MCF 10A (cell line): ENCODE measurements at places on chromosomes 2 and 18.
A peak's percentile ranks its signal among the peaks of the same experiment; 100 is the strongest.

- DNase-seq, result no peak
These were observed 72.5 kb downstream of the GCA start for GRCh38 chr2:162416446-162416845.

- no peak for DNase-seq
These were observed 104.4 kb upstream of the IL1R2 start for GRCh38 chr2:101887328-101887727.

- no peak for DNase-seq
These were observed 71.9 kb upstream of the GALNT5 start for GRCh38 chr2:157185476-157186227.

- peak; percentile 2 for DNase-seq
These were observed 268.5 kb upstream of the ZSWIM2 start for GRCh38 chr2:187117483-187117882.

- no peak for DNase-seq
These were observed 113.3 kb downstream of the NOL10 start for GRCh38 chr2:10576456-10576855.

DNA sequence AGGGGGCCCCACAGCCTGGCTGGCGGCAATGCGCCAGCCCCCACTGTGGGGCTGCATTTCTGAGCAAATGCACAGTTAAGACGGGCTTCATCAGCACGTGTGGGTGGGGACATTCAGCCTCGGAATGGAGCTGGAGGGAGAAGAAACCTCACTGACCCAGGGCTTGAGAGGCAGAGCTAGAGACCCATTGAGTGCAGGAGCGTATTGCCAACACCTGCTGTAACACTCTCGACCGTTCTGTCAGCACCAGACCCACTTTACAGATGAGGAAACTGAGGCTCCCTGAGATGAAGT lies 200.9 kb upstream of the RAB6C start:
- no peak for DNase-seq

- no peak for DNase-seq
These were observed 2.5 kb downstream of the CHN1 start for GRCh38 chr2:175002547-175003274.

GRCh38 chr2:106531676-106532214 lies 44.6 kb downstream of the CD8B2 start:
- no peak for DNase-seq

GRCh38 chr2:237260039-237260620 lies 153.8 kb downstream of the COL6A3 start:
- no peak for DNase-seq

DNA sequence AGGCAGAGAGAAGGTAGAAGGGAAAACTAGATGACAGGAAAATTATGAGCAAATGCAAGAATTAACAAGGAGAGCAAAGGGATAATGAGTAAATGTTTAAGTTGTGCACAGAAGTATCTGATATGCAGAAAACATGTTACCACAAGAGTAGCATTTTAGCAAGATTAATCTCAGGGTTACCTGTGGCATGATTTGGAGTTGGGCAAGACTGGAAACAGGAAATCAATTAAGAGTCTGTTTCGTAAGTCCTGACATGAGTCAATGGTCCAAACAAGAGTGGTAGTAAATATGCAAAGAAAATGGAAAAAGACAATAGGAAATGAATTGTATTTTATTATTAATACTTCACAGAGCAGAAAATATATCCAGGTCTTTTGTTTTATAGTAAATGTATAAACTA lies 17.3 kb upstream of the MTX2 start:
- DNase-seq, result peak; percentile 75

GRCh38 chr2:153028626-153029025 lies 310.2 kb downstream of the ARL6IP6 start:
- no peak for DNase-seq

GRCh38 chr2:180625006-180625844 lies 355.2 kb upstream of the UBE2E3 start:
- DNase-seq, result peak; percentile 61

DNA sequence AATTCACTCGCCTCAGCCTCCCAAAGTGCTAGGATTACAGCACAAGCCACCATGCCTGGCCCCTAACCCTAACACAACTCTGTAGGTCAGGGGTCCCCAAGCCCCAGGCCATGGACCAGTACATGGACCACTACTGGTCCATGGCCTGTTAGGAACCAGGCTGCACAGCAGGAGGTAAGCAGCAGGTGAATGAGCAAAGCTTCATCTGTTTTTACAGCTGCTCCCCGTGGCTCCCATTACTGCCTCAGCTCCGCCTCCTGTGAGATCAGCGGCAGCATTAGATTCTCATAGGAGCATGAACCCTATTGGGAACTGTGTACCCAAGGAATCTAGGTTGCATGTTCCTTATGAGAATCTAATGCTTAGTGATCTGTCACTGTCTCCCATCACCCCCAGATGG lies 201.7 kb downstream of the NRP2 start:
- no peak for DNase-seq

DNA sequence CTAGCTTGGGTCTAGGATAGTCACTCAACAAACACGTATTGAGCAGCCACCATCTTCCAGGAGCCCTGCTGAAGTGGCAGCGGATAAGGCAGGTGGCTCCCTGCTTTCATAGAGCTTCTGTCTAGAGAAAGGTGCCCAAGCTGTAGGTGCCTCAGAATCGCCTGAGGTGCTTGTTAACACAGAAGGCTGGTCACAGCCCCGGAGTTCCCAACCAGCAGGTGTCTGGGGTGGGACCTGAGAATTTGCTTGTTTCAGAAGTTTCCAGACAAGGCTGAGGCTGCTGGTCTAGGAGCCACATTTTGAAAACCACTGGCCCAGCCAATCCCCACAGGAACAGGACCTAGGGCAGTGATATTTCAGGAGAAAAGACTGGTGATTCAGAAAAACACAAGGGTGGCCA lies 45.3 kb upstream of the SMAD7 start:
- no peak for DNase-seq

DNA sequence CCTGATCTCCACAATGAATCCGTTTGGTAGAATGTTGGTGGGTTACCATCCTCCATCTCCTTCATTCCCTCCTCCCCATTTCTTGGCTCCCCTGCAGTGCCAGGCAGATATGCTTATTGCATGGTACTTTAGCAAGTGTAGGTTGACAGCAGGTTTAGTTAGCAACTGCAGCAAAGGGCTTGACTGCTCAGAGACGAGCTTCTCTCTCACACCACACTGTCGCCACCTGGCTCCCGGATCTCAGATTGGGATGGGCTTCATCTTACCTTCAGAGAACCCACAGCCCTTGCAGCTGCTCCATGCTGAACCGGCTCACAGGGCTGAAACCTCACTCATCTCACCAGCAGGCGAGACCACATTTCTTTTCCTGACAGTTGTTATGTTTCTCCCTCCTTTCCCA lies 88.8 kb downstream of the VWA3B start:
- DNase-seq, result peak; percentile 25

GRCh38 chr18:12911025-12911928 lies 27.2 kb upstream of the PTPN2 start:
- DNase-seq, result no peak

- DNase-seq, result no peak
These were observed 113.5 kb downstream of the ESCO1 start for GRCh38 chr18:21486905-21487437.

DNA sequence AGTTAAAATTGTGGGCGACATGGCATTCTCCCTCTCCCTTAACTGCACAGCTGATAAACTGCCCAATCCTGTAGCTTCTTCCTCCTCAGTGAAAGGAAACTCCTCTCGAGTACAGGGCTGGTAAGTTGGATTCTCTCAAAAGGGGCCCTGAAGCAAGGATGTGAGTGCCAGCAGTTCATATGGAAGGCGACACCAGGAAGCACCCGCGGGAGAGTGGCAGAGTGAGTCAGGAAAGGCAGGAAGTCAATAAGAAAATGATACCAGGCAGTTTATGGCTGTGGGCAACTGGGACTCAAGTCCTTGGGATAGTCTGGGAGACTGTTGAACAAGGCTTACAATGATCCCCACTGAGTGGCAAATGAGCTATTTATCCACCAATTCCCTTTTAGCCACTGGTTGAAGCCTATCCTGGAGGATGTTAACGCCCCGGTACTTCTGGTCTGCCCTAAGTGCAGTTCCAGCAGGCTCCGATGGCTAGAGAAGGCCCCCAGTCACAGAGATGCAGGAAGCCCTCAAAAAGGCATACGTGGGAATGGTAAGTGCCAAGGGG lies 34.8 kb downstream of the ABHD3 start:
- DNase-seq, result peak; percentile 29

GRCh38 chr18:1014509-1014908 lies 109.8 kb downstream of the ADCYAP1 start:
- DNase-seq, result no peak

GRCh38 chr2:238801791-238802190 lies 46.1 kb upstream of the TWIST2 start:
- DNase-seq, result peak; percentile 65

- peak; percentile 34 for DNase-seq
These were observed at the start of gene NFATC1 for GRCh38 chr18:79395761-79396404. Gene NFATC1 (plus strand): TSS chr18:79395930. CDS start chr18:79396225, 295 bp downstream.

DNA sequence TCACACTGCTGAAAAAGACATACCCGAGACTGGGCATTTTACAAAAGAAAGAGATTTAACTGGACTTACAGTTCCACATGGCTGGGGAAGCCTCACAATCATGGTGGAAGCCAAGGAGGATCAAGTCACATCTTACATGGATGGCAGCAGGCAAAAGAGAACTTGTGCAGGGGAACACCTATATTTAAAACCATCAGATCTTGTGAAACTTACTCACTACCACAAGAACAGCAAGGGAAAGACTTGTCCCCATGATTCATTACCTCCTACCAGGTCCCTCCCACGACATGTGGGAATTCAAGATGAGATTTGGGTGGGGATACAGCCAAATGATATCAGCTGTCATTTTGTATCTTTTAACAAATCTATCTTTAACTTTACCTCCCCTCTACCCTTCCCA lies 251.1 kb upstream of the RASGRP3 start:
- DNase-seq, result no peak

DNA sequence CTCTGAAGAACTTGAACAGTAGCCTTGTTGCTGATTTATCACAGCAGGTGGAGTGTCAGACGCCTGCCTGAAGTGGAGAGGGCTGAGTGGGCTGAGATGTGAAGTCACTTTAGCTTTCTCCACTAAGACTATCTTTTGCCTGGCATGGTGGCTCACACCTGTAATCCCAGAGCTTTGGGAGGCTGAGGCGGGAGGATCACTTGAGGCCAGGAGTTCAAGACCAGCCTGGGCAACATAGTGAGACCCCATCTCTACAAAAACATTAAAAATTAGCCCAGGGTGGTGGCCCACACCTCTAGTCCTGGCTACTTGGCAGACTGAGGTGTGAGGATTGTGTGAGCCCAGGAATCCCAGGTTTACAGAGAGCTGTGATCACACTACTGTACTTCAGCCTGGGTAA lies 60.6 kb upstream of the TTC39C start:
- DNase-seq, result no peak

DNA sequence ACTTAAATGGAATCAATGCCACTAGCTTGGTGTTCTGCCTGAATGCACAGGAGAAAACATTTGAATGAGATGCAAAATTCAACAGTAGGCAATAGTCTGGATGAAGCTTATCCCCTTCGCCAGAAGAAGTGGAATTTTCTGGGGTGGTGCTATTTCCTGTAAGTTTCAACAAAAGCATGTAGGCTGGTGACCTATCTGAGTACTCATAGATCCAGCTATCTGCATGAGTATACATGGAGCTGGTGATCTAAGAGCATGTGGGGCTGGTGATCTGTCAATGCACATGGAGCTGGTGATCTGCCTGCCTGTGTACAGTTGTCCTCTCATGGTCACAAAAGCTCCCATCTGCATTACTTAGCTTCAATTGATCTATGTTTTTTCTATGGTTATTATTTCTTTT lies 71.2 kb downstream of the SLC9A4 start:
- no peak for DNase-seq

DNA sequence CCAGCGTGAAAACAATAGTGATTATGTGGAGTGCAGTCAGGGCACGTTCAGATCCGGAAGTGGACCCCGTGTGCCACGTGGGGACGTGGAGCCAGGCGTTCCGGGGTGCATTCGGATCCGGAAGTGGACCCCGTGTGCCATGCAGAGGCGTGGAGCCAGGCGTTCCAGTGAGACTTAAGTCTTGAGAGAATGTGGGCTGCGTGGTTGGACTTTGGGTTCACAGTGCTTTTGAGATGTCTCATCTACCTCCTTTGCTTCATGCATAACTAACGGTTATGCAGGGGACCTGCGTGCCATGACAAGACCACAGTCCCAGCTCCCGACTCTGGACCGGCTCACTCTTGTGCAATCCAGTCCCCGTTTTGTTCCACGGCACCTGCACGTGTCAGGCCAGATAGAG lies 28.8 kb downstream of the CTDP1 start:
- no peak for DNase-seq

DNA sequence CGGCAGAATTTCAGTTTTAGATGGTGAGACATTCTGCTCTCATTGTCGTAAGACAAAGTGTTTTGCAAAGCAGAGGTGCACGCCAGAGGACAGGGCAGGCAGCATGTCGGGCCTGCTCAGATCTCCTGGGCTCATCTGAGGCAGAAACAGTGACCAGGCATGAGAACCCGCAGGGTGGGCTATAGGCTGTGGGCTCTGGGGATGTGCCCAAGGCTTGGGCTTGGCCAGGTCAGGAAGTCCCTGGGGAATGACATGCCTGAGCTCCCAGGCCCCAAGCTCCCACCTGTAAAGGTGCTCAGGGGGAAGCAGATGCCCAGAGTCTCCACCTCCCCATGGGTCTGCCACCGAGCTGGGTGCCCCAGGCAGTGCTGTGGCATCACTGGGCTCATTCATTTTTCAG lies 35.3 kb downstream of the INHBB start:
- no peak for DNase-seq

DNA sequence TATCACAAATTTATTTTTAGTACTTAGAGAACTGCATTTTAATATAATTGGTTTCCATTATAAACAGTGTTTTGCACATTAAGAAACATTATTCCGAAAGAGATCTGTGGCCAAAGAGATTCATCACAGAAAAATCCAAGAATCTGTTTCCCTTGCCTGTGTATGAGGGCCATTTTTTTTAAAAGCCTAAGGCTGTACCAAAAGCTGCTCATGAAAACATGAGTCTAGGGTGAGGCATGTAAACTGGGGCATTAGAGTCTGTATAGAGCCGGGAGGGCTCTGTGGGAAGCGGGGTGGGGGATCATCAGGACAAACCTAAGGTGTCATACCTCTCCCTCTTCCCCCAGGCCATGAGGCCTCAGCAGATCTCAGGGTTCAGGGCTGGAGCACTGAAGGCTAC lies 223.8 kb downstream of the FBXO15 start:
- no peak for DNase-seq
